Osteoblast (primary cell): ENCODE measurements at places on chromosomes 1 and 21. TPM values are rescaled to one million over a fixed set of nuclear protein-coding genes. Genes with fewer than 3 reads are reported as not detected.

The ASTN1 gene
- total RNA-seq, result under 0.01 TPM in 1 of 2 replicates, not detected in the other

The TMEM82 gene
- total RNA-seq, result not detected in 2 replicates

DNA sequence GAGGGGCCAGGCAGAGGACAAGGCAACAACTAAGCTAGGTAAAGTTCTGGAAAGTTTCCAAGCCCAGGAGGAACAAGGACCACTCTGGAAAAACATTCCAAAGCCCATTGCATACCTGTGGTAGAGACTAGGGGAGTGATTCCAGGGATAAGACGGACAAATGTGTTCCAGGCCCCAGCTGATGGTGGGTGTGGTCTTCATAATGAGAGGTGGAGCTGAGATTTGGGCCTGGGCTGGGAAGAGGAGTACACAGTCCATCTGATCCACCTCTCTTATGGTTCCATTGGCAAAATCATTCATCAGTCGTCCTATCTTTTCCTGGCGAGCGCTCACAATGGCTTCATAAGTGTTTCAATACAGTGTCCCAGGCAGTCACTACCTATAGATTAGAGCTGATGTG, 4.5 kb downstream of the KLHDC7A start:
- no peak for DNase-seq

DNA sequence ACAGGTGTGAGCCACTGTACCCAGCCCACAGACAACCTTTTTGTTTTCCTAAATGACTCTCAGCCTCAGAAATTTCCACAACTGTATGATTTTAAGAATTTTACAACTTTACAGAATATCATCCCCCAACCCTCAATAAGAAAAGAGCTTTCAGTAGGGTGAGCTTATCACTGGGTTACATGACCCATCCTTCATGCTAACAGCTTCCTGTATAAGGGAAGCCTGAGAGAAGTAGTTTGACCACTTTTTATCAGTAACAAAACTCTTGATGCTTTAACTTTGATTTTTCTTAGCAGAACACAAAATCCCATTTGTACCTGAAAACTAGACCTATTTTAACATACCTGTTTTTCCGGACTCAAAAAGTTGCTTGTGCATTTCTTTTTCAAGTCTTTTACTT, 9.7 kb upstream of the MYBPHL start:
- no peak for DNase-seq

- no peak for DNase-seq
Measured at GRCh38 chr1:221701570-221702186, 40.2 kb downstream of the DUSP10 start.

DNA sequence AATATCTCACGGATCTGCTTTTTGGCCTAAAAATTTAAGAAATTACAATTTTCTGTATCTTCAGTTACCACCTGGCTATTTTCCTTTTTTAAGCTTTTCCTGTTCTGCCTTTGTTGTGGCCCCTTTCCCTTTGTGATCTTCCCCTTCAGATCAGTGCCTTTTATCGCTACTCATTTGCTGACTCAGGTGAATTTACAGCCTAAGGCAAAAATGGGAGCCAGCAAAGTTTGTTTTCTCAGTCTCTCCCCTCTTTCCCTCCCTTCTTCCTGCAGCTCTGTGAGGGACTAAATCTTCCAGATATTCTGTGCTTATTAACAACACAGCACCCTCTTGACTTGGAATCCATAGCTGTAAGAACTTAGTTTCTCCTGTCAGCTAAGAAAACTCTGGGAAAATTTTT, 5.3 kb upstream of the PRRC2C start:
- no peak for DNase-seq
